ENCODE measurements at places on chromosomes 16 and 17.

DNA sequence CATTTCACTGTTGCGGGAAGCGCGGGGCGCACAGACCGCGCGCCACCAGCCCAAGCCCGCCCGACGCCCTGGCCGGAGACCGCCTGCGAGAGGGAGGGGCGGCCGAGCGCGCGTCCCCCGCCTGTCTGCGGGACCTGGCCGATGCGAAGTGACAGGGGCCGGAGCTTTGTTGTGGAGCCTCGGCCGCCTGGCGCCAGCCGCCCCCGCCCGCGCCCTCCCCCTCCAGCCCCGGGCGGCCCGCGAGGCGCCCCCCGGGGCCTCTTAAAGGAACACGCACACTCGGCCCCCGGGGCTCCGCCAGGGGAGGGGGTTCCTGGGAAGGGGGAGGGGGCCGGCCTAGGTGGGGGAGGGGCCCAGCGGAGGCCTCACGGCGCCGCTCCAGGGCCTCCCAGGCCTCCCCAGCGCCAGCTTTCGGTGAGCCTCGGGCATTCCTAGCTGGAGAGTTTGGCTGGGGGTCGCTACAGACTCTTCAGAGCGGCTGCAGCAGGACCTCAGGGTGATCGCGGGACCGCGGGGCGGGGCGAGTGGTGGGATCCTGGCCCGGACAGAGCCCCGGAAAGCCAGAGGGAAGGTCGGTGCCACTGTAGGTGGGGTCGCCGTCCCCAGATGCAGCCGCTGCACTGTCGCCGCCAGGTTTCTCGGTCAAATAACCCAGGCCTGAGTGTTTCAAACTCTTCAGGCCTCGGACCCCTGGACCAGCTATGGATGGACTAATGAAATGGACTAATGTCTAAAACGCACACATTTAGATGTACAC lies 2.4 kb upstream of the TBX2 start:
- no peak overlapping the region for H3K27ac ChIP-seq
- peak; percentile 59 for DNase-seq
- no peaks in the 10 kb centered on the region for H3K36me3 ChIP-seq
- peaks cover 25% of the 10 kb centered on the region for H3K4me1 ChIP-seq

GRCh38 chr17:76927982-76928381 lies 59.8 kb downstream of the MGAT5B start:
- no peaks in the 10 kb centered on the region for H3K27me3 ChIP-seq
- no peak overlapping the region for H3K4me3 ChIP-seq
- H3K36me3 ChIP-seq: no peaks in the 10 kb centered on the region

- no peaks in the 10 kb centered on the region for H3K36me3 ChIP-seq
- H3K27me3 ChIP-seq: peaks cover 4% of the 10 kb centered on the region
- no peak overlapping the region for H3K27ac ChIP-seq
- no peak overlapping the region for H3K4me3 ChIP-seq
- no peak for DNase-seq
- H3K4me1 ChIP-seq: no peaks in the 10 kb centered on the region
Observed at GRCh38 chr17:72244494-72244893, 123.7 kb downstream of the SOX9 start.

GRCh38 chr16:13110124-13110796 lies 208.9 kb downstream of the SHISA9 start:
- peak; percentile 18 for DNase-seq
- H3K4me3 ChIP-seq: no peak overlapping the region
- H3K27ac ChIP-seq: peak overlapping the region; percentile 57
- H3K27me3 ChIP-seq: no peaks in the 10 kb centered on the region

DNA sequence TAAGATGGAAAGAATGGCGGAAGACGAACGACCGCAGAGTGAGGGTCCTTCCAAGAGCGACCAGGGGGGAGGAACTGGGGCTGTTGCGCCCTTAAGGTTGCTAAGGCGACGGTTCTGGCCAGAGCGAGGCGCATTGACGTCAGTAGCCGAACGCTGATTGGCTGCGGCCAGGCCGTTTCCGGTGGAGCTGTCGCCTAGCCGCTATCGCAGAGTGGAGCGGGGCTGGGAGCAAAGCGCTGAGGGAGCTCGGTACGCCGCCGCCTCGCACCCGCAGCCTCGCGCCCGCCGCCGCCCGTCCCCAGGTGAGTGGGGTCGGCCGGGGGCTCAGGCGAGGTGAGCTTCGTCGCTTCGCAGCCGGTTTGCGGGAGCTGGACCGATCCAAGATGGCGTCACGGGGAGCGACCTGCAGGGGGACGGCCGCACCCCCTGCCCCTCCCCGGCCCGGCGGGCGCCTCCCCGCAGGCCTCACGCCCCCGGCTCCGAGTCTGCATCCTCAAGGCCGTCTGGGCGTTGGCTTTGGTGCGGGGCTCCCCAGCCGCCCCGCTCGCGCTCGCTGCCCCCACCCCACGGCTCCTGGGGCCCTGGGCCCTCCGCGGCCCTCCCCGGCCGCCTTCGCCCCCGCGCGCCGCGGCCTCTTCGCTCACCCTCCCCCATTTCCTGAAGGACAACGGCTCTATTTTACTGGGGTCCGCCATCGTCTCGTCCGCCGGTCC lies at the start of gene PRKAR1A:
Gene PRKAR1A (plus strand): TSS at position 184 of the 713 bp plus-strand sequence. CDS start 2,970 bp downstream, outside the sequence.
- H3K4me3 ChIP-seq: peak within 1 kb of the TSS; percentile 98
- H3K27ac ChIP-seq: peak within 1 kb of the TSS; percentile 98
- no peaks in the 10 kb centered on the region for H3K27me3 ChIP-seq
- H3K4me1 ChIP-seq: peaks cover 36% of the 10 kb centered on the region

- no peaks in the 10 kb centered on the region for H3K27me3 ChIP-seq
- H3K4me3 ChIP-seq: no peak overlapping the region
- DNase-seq: no peak
- H3K4me1 ChIP-seq: no peaks in the 10 kb centered on the region
- H3K27ac ChIP-seq: no peak overlapping the region
Observed at GRCh38 chr17:81128774-81129173, 36.5 kb upstream of the PVALEF start.

DNA sequence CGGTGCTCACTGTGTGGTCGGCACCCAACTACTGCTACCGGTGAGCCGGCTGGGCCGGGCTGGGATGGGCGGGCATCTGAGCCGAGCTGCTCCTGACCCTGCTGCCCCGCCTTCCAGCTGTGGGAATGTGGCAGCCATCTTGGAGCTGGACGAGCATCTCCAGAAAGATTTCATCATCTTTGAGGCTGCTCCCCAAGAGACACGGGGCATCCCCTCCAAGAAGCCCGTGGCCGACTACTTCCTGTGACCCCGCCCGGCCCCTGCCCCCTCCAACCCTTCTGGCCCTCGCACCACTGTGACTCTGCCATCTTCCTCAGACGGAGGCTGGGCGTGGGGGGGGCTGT lies 6.9 kb downstream of the TBX6 start:
- peaks cover 2% of the 10 kb centered on the region for H3K4me1 ChIP-seq
- H3K36me3 ChIP-seq: peaks cover 44% of the 10 kb centered on the region

- H3K36me3 ChIP-seq: peaks cover 3% of the 10 kb centered on the region
- no peak overlapping the region for H3K4me3 ChIP-seq
- no peaks in the 10 kb centered on the region for H3K27me3 ChIP-seq
- DNase-seq: no peak
- no peak overlapping the region for H3K27ac ChIP-seq
- peaks cover 27% of the 10 kb centered on the region for H3K4me1 ChIP-seq
Observed at GRCh38 chr17:37605813-37606505, 3.3 kb downstream of the SYNRG start.

DNA sequence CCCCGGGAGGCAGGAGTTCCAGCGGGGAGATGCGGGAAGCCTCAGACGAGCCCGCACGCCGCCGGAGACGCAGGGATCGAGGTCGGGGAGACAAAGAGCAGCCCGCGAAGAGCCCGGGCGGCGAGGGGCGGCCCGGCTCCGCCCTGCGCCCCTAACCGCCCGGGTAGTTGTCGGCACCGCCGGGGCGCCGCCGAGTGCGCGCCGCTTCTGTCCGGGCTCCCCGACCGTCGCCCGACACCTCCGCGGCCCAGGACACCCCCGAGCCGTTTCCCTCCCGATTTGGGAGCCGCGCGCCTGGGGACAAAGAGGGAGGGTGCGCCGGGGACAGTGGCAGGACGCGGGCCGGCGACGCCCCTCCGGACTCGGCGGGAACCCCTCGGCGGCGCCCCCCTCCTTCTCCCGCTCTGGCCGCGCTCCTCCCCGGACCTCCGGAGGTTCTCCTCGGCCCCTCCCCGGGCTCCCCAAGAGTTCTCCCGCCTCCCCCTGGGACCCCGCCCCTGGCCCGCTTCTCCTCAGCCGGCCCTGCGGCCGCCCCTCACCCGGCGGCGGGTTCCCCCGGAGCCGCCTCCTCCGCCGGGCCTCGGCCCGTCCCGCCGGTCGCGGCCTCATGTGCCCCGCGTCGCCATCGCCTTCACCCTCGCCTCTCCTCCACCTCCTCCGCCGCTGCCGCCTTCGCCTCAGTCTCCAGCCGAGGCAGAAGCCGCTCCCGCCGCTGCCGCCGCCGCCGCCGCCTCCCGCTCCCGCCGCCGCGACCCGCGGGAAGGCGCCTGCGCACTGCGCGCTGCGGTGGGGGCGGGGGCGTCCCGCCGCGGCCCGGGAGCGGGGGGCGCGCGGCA lies at the start of gene GJC1:
Gene GJC1 (minus strand): TSS at position 765 of the 836 bp plus-strand sequence. CDS start 24,470 bp downstream, outside the sequence.
- no peaks in the 10 kb centered on the region for H3K36me3 ChIP-seq

GRCh38 chr17:76816590-76817135 lies 51.5 kb upstream of the MGAT5B start:
- DNase-seq: peak; percentile 75
- H3K27me3 ChIP-seq: no peaks in the 10 kb centered on the region
- H3K36me3 ChIP-seq: no peaks in the 10 kb centered on the region
- no peak overlapping the region for H3K4me3 ChIP-seq
- no peak overlapping the region for H3K27ac ChIP-seq

- peaks cover 12% of the 10 kb centered on the region for H3K36me3 ChIP-seq
- no peaks in the 10 kb centered on the region for H3K27me3 ChIP-seq
- no peak for DNase-seq
- no peaks in the 10 kb centered on the region for H3K4me1 ChIP-seq
- no peak overlapping the region for H3K4me3 ChIP-seq
Observed at GRCh38 chr17:21177401-21177800, 36.6 kb downstream of the TMEM11 start.

- no peak for DNase-seq
- no peaks in the 10 kb centered on the region for H3K36me3 ChIP-seq
- H3K4me3 ChIP-seq: no peak overlapping the region
- H3K4me1 ChIP-seq: peaks cover 2% of the 10 kb centered on the region
- no peaks in the 10 kb centered on the region for H3K27me3 ChIP-seq
- H3K27ac ChIP-seq: no peak overlapping the region
Observed at GRCh38 chr17:64938290-64938689, 19.0 kb upstream of the LRRC37A3 start.

- no peak overlapping the region for H3K27ac ChIP-seq
- H3K4me1 ChIP-seq: peaks cover 4% of the 10 kb centered on the region
- H3K27me3 ChIP-seq: peaks cover 17% of the 10 kb centered on the region
- DNase-seq: no peak
- H3K36me3 ChIP-seq: no peaks in the 10 kb centered on the region
Observed at GRCh38 chr17:48681609-48682008, 40.7 kb downstream of the PRAC1 start.

- H3K27me3 ChIP-seq: no peaks in the 10 kb centered on the region
- no peaks in the 10 kb centered on the region for H3K4me1 ChIP-seq
- H3K36me3 ChIP-seq: no peaks in the 10 kb centered on the region
- H3K4me3 ChIP-seq: no peak overlapping the region
Observed at GRCh38 chr16:55035956-55036355, 105.3 kb downstream of the IRX5 start.

- DNase-seq: no peak
- peaks cover 16% of the 10 kb centered on the region for H3K4me1 ChIP-seq
- no peak overlapping the region for H3K27ac ChIP-seq
- no peak overlapping the region for H3K4me3 ChIP-seq
Observed at GRCh38 chr16:86037999-86038925, 139.3 kb downstream of the IRF8 start.

Measured in WTC11 (cell line).